ENCODE measurements at places on chromosomes 2 and 18.

GRCh38 chr2:235262750-235263149 is 231.1 kb upstream of the AGAP1 start:
- no peak for DNase-seq

GRCh38 chr2:54579682-54580620 is 123.8 kb downstream of the SPTBN1 start:
- DNase-seq = no peak

GRCh38 chr2:44136252-44136651 is 32.4 kb upstream of the PPM1B start:
- DNase-seq = peak; percentile 74

- DNase-seq = no peak
These were observed 100.3 kb upstream of the NEUROD1 start for GRCh38 chr2:181780657-181781056.

- DNase-seq = no peak
These were observed 21.0 kb downstream of the INPP4A start for GRCh38 chr2:98465456-98466226.

DNA sequence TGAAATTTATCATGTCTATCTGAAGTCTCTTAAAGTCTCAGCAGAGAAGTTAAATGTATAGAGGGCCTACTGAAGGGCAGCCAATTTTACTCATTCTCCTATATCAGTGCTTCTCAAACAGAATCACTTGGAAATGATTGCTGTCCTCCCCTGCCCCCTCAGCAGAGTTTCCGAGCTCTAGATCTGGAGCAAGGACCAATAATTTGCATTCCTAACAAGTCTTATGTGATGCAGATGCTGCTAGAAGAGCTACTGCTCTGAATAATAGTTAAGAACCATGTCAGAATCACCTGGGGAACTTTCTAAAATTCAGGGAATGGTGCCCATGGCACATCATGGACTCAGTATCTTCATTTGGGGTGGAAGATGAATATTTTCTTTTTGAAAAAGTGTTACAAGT is 105.6 kb upstream of the EPHA4 start:
- no peak for DNase-seq

- DNase-seq = no peak
These were observed 1368.4 kb upstream of the LRRTM1 start for GRCh38 chr2:81672923-81673322.

DNA sequence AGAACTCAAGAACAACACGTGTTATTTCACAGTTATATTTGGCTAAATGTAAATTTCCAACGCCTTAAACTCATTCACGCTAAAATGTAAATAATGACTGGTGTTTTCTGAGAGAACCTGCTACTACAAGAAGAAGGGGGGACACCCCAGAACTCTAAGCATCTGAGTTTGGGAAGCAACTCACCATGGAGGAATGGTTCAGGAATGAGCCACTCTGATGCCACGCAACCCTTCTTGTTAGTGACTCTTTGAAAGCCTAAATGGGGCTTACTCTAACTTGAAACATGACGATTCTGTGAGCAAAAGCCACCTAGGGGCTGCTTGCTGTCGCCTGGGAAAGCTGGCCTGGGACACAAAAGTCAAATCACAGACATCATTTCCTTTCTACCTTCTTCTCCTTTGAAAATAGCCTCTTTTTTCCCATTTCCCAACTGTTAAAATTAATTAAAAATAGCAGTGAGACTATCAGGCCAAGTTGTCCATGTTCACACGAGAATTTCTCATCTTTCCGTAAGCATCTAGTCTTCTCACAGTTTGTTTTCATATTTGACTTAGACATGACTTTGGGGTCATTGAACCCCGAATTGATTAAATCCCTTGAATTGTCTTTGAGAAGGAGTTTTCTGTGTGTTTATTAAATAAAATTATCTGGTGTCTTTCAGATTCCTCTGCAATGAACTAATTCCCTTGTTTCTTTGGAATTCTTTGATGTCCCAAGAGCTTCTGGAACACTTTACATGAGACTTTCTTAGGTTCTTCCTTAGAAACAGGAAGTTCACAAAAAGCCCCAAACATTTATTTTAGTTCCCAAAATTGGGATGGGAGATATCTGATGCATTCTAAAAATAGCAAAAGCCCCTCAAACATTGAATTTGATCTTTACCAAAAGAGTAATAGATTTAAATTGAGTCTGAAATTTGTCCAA is 75.5 kb upstream of the CABLES1 start:
- DNase-seq = no peak

DNA sequence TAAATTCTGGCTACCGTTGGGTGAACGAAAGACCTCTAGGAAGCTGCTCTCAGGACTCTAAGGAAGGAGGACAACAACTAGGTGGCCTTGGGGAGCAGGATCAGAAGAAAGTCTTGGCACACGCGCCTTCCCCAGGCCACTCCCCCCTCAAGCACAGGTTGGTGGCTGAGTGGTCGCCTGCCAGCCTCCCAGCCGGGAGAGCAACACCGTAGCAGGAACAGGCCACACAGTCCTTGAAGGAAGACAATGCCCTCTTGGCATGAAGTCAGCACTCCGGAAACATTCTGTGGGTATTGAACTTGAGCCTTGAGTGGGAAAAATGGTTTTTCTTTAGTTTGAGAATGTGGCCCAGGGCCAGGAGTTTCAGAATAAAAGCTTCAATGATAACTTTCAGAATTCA is 87.4 kb upstream of the AGAP1 start:
- no peak for DNase-seq

- no peak for DNase-seq
These were observed 65.2 kb upstream of the RNF152 start for GRCh38 chr18:61957801-61958516.

DNA sequence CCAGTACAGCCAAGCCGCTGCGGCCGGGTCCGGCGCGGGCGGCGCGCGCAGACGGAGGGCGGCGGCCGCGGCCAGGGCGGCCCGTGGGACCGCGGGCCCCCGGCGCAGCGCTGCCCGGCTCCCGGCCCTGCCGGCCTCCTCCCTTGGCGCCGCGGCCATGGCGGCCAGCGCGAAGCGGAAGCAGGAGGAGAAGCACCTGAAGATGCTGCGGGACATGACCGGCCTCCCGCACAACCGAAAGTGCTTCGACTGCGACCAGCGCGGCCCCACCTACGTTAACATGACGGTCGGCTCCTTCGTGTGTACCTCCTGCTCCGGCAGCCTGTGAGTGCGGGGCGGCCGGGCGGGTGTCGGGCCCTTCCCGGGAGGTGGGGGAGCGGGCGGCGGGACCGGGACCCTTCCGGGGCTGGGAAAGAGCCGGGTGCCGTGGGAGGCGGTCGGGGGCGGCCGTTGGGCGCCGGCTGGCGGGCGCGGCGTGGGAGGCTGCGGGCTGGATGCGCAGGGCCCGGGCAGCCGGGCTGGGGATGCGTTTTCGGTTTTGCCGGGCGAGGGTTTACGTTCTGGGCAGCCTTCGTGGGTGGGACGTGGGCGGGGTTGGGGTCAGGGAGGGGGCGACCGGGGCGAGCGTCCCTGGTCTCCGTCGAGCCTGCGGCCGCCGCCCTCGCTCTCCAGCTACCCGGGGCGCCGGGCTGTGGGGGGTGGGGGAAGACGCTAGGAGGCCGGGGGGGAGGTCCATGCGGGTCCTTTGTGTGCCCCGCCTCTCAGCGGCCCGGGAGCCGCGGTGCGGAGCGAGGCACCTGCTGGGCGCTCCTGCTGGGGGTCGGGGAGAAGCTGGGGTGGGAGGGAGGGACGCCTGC is 537 bp downstream of the AGFG1 start:
- DNase-seq = no peak

- DNase-seq = no peak
These were observed 199.7 kb downstream of the TNS1 start for GRCh38 chr2:217802876-217803652.

DNA sequence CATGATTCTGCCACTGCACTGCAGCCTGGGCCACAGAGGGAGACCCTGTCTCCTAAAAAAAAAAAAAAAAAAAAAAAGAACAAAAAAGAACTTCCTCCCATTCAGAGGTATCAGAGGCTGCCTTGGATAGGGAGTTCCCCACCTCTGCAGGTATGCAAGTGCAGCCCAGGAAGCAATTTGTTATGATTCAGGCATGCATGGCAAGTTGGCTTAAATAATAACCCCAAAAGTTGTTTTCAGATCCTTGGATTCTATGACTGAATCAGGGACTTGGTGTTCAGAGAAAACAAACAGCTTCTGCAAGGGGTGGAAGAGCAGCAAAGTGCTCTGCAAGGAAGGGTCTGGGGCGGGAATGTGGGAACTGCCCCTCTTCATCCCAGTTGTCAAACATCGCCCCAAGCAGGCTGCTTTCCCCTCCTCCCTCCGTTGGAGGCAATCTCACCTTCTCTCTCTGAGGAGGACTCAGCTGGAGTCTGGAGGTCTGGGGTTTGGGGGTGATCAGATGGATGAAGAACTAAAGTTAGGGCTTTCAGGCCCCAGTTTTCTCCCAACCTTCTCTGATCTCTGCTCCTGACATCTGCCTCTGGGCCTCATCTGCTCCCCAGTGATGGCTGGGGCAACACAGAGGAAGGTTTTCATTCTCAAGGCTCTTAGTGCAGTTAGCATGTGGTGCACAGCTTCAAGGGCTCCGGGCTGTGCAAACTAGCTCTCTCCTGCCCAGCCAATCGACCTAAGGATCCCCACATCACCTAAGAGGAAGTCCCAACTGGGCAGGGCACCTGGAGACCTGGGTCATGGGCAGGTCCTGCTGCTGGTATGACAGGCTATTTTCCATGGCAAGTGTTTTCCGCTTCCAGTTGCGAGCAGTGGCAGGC is 3.5 kb upstream of the GDF7 start:
- no peak for DNase-seq

DNA sequence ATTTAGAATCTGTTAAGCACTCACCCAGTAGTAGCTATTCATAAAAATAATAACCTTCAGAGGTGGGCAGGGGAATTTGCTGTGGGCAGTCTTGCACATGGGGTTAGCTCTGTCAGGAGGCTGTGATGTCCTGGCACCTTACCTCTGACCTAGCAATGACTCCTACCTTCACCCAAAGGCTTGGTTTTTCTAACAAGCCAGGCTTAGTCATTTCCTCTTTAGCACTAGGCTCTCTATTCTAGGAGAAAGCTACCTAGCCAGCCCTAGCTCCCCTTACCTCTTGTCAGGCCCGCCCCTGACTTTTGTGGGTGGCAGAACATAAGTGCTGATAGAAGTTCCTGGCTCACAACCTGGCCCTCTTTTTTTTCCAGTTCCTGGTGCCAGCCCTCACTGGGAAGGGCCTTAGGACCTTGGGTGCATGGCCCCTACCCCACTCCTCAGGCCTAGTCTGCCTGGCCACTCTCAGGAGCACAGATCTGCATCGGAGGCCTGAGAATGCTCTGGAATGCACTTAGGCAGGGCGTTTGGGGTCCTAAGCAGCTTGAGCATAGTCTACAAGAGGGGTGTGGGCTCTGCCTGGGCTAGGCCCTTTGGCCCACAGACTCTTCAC is 17.7 kb downstream of the CPLX4 start:
- DNase-seq = peak; percentile 63

- no peak for DNase-seq
These were observed 74.4 kb downstream of the KIAA1328 start for GRCh38 chr18:36903215-36903928.
